ENCODE measurements at places on chromosomes 3 and 15.

- DNase-seq = no peak
These were observed 34.7 kb upstream of the UBE2Q2 start for GRCh38 chr15:75808563-75808962.

DNA sequence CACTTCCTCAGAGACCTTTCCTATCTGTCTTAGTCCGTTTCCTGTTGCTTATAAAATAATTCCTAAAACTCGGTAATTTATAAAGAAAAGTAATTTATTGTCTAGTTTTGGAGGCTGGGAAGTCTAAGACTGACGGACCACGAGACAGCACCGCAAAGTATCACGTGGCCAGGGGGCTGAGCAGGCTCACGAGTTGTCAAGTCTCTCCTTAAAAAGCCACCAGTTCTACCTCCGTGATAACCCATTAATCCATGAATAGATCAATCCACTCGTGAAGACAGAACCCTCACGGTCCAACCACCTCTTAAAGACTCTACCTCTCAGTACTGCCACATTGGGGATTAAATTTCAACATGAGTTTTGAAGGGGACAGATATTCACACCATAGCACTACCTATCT, 821 bp downstream of the LINS1 start:
- DNase-seq = no peak

- no peak for DNase-seq
These were observed 24.1 kb downstream of the ZNF80 start for GRCh38 chr3:114213292-114213626.

DNA sequence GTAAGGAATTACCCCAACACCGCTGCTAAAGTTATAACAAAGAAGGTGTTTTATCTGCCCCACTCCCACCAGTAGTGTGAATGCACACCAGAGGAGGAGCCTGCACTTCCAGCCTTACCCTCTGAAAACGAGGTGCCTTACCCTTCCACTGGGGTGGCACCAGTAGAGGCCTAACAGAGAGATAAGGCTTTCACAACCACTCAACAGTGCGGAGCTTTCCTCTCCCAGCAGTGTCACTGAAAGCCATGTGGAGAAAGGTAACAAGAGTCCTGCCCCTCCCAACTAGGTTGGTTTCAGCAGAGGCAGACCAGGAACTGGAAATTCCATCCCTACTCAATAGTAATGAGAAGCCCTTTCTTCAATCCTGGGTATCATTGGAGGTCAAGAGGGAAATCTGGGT, 539.2 kb downstream of the VGLL3 start:
- no peak for DNase-seq

DNA sequence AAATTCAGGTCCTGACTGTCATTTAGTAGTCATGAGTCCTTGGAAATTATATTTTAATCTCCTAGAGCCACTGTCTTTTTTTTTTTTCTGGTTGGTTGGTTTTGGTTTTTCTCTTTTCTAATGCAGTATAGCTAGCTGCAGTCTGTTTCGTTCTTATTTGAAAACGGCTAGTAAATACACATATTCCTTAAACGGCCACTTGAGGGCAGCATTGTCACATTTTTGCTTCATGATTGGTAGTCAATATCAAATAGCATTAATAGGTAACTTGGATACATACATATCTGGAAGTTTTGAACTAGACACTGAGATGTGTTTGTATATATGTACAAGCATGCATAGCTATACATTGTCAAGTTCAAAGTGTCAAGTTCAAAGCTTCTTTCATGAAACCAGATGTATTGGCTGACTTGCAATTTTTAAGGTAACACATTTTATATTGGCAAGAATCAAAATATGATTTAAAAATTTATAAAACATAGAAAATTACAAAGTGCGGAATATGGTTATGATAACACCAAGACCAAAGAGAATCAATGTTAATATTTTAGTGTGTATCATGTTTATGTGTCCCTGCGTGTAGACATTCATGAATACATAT, 22.5 kb downstream of the GABRA5 start:
- DNase-seq = no peak

DNA sequence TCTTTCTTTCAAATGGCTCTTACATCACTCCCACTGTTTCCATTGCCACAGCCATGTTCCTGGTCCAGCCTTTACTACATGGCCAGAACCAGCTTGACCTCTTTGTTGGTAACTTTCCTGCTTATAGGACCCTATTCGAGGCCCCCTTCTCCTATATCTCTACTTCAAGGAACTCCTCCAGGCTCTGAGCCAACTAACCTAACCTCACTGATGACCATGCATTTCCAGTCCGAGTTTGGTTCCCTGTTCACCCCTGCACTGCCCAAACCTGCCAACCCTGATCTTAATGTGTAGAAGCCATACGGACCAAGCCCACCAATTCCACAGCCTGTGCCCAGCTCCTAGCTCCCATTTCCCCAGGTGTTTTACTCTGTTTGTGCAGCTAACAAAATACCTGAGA, 38.4 kb upstream of the TIPARP start:
- DNase-seq = no peak

DNA sequence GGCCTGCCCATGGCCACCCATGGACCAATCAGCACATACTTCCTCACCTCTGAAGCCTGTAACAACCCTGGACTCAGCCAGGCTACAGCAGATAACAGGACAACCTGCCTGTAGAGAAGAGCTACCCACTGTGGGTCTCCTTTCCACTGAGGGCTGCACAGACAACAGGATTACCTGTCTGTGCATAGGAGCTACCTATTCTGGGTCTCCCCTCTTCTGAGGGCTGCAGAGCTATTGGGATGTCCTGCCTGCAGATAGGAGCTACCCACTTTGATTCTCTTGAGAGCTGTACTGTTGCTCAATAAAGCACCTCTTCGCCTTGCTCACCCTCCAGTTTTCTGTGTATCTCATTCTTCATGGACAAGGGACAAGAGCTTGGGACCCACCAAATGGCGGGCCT, 23.8 kb upstream of the CHST2 start:
- DNase-seq = no peak

- DNase-seq = no peak
These were observed 15.8 kb upstream of the SAMMSON start for GRCh38 chr3:69983546-69984265.

- no peak for DNase-seq
These were observed 43.4 kb downstream of the ST3GAL6 start for GRCh38 chr3:98806521-98806920.

DNA sequence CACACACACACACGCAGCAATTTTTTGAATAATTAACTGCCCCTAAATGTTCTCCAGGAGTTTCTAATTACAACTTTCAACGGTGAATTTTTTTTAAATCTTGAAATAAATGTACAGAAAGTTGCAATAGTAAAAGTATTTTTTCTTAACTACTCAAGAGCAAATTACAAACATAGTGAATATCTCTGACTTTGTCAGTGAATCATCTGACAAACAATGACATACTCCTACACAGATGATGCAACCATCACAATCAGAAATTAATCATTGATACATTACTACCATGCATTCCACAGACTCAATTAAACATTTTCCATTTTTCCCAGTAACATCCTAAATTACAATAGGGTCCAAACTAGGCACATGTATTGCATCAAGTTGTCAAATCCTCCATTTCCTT, 597.3 kb downstream of the NAALADL2 start:
- DNase-seq = no peak

DNA sequence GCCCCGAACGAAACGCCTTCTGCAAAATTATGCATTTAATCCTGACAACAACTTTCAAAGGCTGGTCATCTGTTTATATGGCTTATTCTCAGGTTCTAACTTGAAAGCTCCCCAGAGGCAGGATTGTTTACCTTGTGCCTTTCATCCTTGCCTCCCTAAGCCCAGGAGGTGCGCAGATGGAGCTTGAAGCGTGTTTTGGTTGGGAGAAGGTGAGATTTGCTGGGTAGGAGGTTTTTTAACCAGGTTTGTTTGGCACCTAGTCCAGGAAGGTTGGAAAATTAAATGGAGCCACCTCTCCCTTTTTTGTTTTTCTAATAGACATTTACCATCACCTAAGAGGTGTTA, 675 bp downstream of the TSEN2 start:
- DNase-seq = no peak

DNA sequence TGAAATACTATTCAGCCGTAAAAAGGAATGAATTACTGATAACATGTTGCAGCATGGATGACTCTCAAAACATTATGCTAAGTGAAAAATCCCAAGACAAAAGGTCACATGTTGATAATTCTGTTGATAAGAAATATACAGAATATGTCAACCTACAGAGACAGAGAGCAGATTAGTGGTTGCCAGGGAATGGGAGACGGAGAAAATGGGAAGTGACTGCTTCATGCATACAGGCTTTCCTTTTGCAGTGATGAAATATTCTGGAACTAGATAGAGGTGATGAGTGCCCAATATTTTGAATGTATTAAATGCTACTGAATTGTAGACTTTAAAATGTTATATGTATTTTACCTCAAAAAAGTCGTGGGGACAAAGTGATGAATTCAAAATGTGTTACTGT, 56.2 kb downstream of the ABHD2 start:
- DNase-seq = no peak

GRCh38 chr3:97996988-97997387, 24.8 kb upstream of the RIOX2 start:
- DNase-seq = no peak

DNA sequence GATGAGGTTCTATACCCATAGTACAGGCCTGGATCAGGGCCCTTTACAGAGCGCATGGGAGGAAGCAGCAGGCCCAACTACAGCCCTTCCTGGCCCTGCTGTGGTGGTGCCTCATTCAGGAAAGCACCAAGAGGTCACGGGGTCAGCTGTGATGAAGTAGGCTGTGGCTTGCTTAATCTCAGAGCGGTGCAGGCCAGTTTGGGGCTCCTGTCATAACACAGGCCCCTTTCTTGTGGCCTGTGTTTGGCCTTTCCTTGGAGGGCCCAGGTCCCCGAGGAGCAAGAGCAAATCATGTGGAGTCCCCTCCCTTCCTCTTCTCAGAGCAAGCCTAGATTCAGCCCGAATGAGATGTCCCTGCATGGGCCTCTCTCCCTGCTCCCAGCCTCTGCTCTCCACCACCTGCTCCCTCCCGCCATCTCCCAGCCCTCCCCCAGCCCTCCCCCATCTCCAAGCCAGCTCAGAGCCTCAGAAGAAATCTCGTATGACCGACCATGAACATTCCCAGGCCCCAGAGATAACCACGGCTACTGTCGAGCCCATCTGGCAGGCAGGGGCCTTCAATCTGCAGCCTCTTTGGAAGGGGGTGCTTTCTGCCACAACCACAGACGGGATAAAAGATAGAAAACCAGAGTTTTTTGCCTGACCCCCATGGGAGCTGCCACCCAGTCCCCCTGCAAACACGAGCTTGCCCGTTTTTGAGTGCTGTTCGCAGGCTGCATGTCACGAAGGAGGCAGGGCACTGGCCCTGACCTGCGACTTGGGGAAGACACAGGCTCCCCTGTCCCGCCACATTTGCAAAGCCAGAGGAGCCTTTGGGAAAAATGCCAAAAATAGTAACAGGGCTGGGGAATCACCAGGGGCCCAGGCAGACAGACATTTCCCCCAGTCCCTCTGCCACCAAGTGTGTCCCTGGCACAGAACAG, 32.3 kb upstream of the DUSP7 start:
- DNase-seq = no peak

DNA sequence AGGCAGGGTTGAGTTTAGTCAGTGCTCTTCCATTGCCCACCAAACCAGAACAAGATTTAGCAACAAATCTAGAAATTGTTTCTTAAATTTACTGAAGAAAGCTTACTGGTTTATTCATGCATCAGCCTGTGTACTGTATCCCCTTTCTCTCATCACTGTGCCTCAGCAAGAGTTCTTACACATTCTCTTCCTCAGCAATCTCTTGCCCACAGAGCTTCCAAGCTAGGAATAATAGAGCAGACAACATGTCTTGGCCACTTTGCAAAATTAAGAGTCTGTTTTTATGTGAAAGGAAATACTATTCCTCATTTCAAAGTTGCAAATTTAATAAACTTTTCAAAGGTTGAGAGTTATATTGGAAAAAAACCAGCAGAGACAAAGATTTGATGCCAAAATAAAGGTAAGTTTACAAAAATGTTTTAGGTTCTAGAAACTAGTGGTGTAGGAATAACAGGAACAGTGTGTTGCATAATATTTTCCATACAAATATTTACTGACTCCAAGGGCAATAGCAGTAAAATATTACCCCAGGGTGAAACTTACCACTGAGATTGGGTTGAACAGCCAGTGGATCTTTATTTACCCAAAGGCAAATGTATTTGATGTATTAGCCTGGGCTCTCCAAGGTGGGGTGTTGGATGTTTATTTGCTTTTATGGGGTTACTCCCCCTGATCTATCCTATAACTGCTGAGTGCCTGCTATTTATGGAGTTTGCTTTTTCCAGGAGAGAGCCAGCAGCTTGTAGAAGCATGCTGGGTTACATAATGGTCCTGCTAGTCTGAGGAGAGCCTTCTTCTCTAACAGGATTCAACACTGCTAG, 276.7 kb downstream of the ADAMTSL3 start:
- no peak for DNase-seq

DNA sequence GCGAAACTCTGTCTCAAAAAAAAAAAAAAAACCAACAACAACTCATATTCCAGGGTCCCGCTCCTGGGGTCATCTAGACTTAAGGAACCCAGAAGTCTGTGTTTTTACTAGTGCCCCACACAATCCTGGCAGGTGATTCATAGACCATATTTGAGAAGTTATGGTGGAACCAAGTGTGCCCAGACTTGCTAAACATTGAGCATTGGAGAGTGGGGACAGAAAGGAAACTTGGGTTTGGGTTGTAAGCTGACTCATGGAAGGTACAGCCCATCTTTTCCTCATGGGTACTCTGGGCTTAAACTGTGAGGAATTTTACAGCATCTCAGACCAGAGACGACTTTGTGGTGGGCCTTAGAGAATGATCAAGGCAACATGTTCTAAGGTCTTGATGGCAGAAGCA, 18.3 kb upstream of the IGF2BP2 start:
- no peak for DNase-seq

DNA sequence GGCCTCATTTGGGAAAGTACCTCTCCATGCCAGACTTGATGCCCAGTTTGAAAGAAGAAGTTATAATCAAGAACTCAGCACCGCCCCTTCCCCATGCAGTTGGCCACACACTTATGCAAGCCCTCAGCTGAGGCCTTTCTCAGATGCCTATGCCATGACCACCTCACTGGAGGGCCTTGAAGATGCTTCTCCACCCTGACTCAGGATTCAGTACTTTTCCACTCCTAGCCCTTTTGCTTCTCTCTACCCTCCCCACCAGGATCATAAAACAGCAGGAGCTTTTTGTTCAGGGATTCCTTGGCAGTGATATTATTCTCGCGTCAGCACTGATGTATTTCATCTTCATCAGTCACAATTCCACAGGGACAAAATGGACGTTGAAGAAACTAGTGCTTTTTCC, 313.5 kb downstream of the PYDC2 start:
- no peak for DNase-seq

Data from cortex of kidney (tissue), 1 donor.